ENCODE measurements at places on chromosomes 13 and 19. TPM values are rescaled to one million over a fixed set of nuclear protein-coding genes. Genes with fewer than 3 reads are reported as not detected.
A peak's percentile ranks its signal among the peaks of the same experiment; 100 is the strongest.

The PRSS57 gene
- not detected for total RNA-seq

The C19orf85 gene
- total RNA-seq = not detected

The ALDH16A1 gene
- 25.1 TPM for total RNA-seq

The ZNF98 gene
- total RNA-seq = not detected

The SBNO2 gene
- 137 TPM for total RNA-seq

The PCDH9 gene
- 0.19 TPM for total RNA-seq

The CKM gene
- total RNA-seq = not detected

The SHFL gene
- total RNA-seq = 58.5 TPM

The PSG6 gene
- not detected for total RNA-seq

GRCh38 chr13:40776681-40777165, 5.7 kb upstream of the MRPS31 start:
- H3K4me3 ChIP-seq = peak overlapping the region; percentile 24
- peak; percentile 88 for DNase-seq
- peak overlapping the region; percentile 71 for H3K27ac ChIP-seq

DNA sequence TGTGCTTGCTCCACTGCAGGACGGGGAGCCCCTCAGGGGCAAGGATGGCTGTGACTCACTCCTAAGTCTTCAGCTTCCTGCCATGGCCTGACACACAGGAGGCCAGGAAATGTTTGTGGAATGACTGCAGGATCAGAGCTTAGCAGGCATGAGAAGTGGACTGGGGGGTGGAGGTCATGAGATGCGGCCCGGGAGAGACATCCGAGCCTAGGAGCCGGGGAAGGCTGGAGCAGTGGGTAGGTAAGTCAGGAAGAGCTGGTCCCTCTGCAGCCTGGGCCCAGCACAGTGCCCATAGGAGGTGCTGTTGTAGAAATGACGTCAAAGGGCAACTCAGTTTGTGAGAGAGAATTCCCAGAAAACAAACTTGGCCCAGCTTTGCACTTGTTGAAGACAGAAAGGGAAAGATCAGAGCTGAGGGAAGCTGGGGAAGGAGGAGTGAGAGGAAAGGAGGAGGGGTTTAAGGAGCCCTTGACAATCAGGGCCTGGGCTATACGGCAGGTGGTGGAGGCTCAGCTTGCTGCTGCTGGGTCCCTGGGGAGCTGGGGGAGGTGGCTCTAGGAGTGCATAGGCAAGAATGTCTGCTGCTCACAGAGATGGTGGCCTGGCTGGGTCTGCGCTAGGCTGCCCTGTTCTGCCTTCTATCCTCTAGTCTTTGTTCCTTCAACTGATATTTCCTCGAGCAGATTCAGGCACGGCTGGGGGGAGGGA, 18.5 kb downstream of the POU2F2 start:
- H3K4me3 ChIP-seq = no peak overlapping the region
- no peak overlapping the region for H3K27ac ChIP-seq
- DNase-seq = no peak
- H3K27me3 ChIP-seq = no peaks in the 10 kb centered on the region
- peaks cover 3% of the 10 kb centered on the region for H3K4me1 ChIP-seq
- H3K36me3 ChIP-seq = peaks cover 74% of the 10 kb centered on the region

DNA sequence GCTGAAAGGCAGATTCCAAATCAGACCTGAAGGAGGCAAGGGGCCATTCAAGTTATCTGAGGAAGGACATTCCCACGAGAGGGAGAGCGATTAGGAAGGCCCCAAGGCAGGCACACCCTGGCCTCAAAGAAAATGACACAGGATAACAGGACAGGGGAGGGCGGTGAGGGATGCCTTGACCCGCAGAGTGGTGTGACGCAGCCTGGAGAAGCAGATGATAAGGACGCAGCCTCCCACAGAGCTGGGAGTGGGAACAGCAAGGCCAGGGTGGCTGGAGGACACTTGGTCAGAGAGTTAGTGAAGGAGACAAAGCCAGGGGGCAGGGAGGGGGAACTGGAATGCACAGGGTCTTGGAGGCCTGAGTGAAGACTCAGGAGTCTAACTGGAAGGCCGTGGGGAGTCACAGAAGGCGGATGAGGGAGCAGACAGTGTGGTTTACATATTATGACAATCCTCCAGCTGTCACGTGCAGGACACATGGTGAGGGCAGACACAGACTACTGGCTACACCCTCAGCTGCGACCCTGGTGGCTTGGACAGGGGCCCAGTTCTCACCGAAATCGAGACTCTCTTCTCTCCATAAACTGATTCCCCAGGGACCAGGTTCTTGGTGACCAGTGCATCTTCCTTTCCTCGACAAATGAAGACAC, 5.8 kb upstream of the DYRK1B start:
- no peak for DNase-seq
- no peak overlapping the region for H3K4me3 ChIP-seq
- H3K27ac ChIP-seq = no peak overlapping the region
- H3K27me3 ChIP-seq = no peaks in the 10 kb centered on the region
- H3K36me3 ChIP-seq = peaks cover 53% of the 10 kb centered on the region
- peaks cover 22% of the 10 kb centered on the region for H3K4me1 ChIP-seq

DNA sequence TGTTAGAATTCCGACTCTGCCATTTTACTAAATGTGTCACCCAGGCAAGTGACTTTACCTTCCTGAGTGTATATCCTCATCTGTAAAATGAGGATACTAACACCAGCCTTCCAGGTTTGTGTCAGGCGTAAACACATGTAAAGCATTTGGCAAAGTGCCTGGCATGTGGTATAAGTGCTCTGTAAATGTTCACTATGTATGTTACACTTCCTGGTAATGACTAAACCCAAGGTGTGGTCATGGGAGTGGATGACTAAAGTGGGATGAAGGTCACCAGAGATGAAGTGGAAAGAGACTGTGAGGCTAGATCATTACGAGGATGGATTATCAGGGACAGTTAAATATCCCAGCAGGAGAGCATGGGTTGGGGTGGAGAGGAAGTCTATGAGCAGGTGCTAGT, 25.6 kb downstream of the DEDD2 start:
- H3K27ac ChIP-seq = no peak overlapping the region
- peaks cover 10% of the 10 kb centered on the region for H3K36me3 ChIP-seq
- H3K4me1 ChIP-seq = peaks cover 44% of the 10 kb centered on the region
- H3K27me3 ChIP-seq = no peaks in the 10 kb centered on the region
- H3K4me3 ChIP-seq = no peak overlapping the region

DNA sequence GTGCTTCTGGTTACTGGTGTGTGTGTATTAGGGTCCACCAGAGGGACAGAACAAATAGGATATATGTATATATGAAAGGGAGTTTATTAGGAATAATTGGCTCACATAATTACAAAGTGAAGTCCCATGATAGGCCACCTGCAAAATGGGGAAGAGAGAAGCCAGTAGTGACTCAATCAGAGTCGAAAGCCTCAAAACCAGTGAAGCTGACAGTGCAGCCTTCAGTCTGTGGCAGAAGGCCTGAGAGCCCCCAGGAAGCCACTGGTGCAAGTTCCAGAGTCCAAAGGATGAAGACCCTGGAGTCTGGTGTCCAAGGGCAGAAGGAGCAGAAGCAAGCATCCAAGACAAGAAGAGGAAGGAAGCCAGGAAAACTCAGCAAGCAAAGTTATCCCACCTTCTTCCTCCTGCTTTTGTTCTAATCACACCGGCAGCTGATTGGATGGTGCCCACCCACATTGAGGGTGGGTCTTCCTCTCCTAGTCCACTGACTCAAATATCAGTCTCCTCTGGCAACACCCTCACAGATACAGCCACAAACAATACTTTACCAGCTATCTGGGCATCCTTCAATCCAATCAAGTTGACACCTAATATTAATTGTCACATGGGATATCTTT, 21.7 kb upstream of the SCEL start:
- no peak overlapping the region for H3K4me3 ChIP-seq
- no peaks in the 10 kb centered on the region for H3K36me3 ChIP-seq
- H3K4me1 ChIP-seq = no peaks in the 10 kb centered on the region
- DNase-seq = no peak
- H3K27me3 ChIP-seq = no peaks in the 10 kb centered on the region

DNA sequence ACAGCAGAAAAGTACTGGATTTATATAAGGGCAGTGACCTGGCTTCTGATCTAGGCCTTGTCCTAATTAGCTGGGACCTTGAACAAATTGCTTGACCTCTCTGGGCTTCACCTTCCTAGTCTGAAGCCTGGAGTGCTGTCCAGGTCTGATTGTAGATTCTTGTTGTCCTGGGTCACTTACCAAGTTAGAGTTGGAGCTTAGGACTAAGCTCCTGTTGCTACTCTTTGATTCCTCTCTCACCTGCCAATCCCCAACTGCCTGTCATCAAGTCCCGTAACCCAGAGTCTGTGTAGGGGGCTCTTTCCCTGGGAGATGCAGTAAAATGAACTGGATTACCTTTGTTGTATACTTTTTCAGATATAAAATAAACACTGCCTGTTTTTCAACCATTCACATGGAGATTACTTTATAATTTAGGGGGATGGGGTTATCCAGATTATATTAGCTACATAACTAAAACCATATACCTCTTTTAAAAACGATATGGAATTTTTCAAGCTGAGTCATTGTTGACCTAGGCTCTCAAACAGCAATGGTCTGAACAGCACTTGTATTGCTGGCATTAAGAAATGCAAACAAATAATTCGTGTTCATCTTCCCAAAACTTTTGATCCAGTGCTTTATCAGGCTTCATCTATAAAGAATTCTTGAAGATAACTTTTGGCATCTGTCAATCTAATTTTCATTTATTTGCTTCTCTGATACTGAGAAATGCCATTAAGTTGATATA, 5.8 kb downstream of the ARHGAP35 start:
- no peak overlapping the region for H3K4me3 ChIP-seq
- no peaks in the 10 kb centered on the region for H3K36me3 ChIP-seq
- no peaks in the 10 kb centered on the region for H3K27me3 ChIP-seq
- H3K4me1 ChIP-seq = peaks cover 38% of the 10 kb centered on the region
- H3K27ac ChIP-seq = no peak overlapping the region

DNA sequence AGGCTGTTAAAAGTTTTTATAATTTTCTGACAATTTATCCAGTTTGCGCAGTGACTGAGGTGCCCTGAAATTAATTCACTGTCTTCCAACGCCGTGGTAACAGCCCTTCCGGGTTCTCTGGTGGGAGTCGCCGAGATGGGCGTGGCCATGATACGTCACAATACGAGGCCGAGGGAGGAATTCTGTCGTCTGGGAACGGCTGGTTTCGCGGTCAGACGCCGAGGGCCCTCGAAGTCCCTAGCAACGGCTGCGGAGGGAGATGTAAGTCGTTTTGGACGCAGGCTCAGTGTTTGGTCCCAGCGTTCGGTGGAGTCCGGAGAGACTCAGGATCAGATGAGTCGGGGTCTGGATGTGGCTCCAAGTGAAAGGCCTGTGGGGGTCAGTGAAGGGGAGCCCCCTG, 21.7 kb downstream of the ZNF613 start:
- H3K4me1 ChIP-seq = no peaks in the 10 kb centered on the region
- no peaks in the 10 kb centered on the region for H3K27me3 ChIP-seq
- H3K4me3 ChIP-seq = no peak overlapping the region
- peaks cover 8% of the 10 kb centered on the region for H3K36me3 ChIP-seq

GRCh38 chr13:21427741-21428140, 31.4 kb downstream of the ZDHHC20 start:
- no peaks in the 10 kb centered on the region for H3K4me1 ChIP-seq
- no peak overlapping the region for H3K4me3 ChIP-seq
- DNase-seq = no peak
- H3K27me3 ChIP-seq = no peaks in the 10 kb centered on the region
- peaks cover 4% of the 10 kb centered on the region for H3K36me3 ChIP-seq

DNA sequence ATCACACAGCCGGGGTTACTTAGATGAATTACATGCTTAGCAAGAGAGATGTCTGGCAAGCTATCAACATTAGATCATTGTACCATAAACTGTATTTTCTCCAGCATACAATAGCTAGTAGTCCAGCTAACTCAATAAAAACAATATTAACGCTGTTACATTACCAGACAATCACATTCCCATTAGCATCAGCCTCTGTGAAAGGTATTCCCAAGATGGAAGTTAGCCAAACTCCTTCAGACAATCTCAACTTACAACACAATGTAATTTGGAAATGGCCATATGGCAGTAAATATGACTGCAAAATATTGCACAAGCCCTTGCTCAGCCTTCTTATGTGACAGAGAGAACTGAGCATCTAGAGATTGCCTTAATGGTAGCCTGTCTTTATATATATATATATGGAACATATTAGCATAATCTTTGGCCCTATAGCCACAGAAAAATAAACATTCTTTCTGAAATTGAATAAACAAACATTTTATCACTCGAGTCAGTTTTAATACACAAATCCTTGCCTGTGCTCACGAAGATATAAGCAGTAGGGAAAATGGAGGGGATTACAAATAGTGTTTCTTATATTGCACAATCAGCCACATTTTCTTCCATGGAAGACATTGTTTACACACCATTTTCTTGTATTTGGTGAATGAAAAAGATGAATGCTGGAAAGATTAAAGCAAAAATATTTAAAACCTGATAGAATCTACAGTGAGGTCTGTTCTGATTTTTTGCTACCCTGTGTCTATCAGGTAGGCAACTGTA, 1060.5 kb downstream of the DIAPH3 start:
- no peak for DNase-seq
- H3K27me3 ChIP-seq = no peaks in the 10 kb centered on the region
- H3K4me3 ChIP-seq = no peak overlapping the region
- no peaks in the 10 kb centered on the region for H3K36me3 ChIP-seq

GRCh38 chr13:39040206-39040605, 1.9 kb downstream of the NHLRC3 start:
- DNase-seq = no peak
- H3K36me3 ChIP-seq = no peaks in the 10 kb centered on the region
- H3K27me3 ChIP-seq = no peaks in the 10 kb centered on the region
- peaks cover 10% of the 10 kb centered on the region for H3K4me1 ChIP-seq
- no peak overlapping the region for H3K27ac ChIP-seq
- H3K4me3 ChIP-seq = no peak overlapping the region

DNA sequence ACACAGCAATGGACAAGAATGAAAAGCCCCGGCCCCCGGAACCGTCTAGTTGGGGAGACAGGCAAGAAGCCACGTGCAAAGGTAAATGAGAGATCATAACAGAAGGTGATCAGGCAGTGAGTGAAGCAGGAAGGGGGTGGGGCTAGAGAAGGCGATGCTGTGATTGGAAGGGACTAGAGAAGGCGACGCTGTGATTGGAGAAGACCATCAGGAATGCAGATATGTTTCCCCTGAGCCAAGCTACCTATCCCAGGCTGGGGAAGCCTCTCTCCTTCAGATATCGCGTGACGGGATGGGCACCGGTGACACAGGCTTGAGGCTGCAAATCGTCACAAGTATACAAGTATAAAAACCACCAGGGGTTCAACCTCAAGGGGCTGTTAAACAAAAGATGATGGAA, 21.8 kb downstream of the DCAF15 start:
- peaks cover 37% of the 10 kb centered on the region for H3K36me3 ChIP-seq
- DNase-seq = peak; percentile 76
- no peak overlapping the region for H3K27ac ChIP-seq
- no peak overlapping the region for H3K4me3 ChIP-seq

DNA sequence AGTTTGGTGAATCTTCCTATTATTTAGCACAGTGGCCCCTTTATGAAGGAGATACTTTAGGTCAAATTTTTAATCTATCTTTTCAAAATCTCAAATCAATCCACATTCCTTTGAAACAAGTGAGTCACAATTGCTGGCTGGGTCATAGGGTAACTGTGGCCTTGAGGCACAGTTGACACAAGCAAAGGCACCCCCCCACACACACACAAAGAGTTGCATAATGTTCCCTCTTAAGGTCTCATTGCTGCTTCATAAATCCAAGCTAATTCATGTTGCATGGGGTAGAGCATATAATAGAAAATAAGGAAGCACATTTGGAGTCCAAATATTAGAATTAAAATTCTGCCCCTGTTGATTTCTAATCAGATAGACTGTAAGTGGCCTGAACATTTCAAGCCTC, 171.5 kb downstream of the DLEU7 start:
- H3K27me3 ChIP-seq = no peaks in the 10 kb centered on the region
- no peaks in the 10 kb centered on the region for H3K36me3 ChIP-seq
- H3K27ac ChIP-seq = no peak overlapping the region
- H3K4me1 ChIP-seq = no peaks in the 10 kb centered on the region
- no peak for DNase-seq
